Adipose tissue (tissue), 3 donors: ENCODE measurements at places on chromosomes 16 and 17. TPM values are rescaled to one million over a fixed set of nuclear protein-coding genes. Genes with fewer than 3 reads are reported as not detected.

PAM16 gene
- polyA plus RNA-seq, result 64.8 TPM

NTN3 gene
- polyA plus RNA-seq, result 0.24 TPM

FAM117A gene
- 5.6 TPM for polyA plus RNA-seq

PYDC1 gene
- not detected for polyA plus RNA-seq

ZNF19 gene
- polyA plus RNA-seq, result 2.0 TPM

HS3ST6 gene
- 0.56 TPM for polyA plus RNA-seq

CTRB2 gene
- 1.9 TPM for polyA plus RNA-seq

HOXB5 gene
- 0.59 TPM for polyA plus RNA-seq

MYH2 gene
- not detected for polyA plus RNA-seq
